ENCODE measurements at places on chromosomes 5 and 9.
A peak's percentile ranks its signal among the peaks of the same experiment; 100 is the strongest.

- peak; percentile 27 for DNase-seq
Measured at GRCh38 chr5:168328814-168329213, 37.4 kb downstream of the WWC1 start.

DNA sequence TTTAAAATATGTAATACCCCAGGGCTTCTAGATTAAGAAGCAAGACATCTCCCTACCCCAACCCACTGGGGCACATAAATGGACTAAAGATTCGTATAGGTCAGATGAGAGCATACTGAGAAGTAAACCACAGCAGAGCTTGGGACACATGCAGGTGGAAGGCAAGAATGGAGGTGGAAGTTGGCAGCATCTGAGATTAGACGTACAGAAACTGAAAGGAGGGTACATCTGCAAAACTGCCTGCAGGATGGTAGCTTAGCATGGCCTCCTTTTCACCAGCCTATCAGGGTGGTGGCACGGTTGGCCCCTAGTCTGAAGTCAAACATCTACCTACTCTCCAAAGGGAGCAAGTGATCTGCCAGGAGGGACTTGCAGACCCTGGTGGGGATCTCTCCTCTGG, 181.8 kb downstream of the TSSK1B start:
- DNase-seq = no peak

- no peak for DNase-seq
Measured at GRCh38 chr5:96067894-96068614, 106.4 kb upstream of the ELL2 start.

DNA sequence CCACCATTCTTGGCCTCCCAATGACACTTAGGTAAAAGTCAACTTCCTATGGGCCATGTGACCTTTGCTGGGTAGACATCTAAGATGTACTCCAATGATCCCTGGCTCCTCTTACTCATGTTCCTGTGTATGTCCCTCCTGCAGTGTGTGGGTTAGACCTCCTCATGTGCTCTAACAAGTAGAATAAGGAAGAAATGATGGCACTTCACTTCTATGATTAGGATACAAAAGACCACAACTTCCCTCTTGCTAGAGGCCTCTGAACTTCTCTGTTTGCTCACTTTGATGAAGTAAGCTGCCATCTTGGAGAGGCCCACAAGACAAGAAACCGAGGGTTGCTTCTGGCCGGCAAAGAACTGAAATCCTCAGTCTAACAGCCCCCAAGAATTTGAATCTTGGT, 131.8 kb downstream of the TAF11L14 start:
- DNase-seq = no peak

- no peak for DNase-seq
Measured at GRCh38 chr9:6224393-6225154, 9.0 kb downstream of the IL33 start.

DNA sequence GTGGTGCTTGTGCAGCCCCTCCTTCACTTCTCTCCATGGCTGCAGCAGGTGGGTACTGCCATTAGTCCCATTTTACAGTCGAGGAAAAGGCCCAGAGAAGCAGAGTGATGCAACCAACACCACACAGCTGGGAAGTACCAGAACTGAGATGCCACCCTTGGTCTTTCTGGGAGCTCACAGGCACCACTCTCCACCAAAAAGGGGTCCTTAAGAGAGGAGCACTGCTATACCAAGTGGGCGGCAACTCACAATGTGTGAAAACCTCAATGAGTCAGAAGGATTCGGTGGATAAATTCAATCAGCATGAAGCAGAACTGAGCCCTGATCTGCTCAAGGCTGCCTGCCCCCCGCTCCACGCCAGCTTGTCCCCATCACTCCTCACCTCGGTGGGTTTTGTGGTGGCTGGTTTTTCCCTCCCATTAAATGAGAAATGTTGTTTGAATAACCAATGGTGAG, 213.7 kb downstream of the FSTL4 start:
- DNase-seq = no peak

GRCh38 chr5:75639535-75640311, 28.5 kb downstream of the ANKDD1B start:
- DNase-seq = no peak

- no peak for DNase-seq
Measured at GRCh38 chr9:108134486-108135128, 645.0 kb upstream of the KLF4 start.

DNA sequence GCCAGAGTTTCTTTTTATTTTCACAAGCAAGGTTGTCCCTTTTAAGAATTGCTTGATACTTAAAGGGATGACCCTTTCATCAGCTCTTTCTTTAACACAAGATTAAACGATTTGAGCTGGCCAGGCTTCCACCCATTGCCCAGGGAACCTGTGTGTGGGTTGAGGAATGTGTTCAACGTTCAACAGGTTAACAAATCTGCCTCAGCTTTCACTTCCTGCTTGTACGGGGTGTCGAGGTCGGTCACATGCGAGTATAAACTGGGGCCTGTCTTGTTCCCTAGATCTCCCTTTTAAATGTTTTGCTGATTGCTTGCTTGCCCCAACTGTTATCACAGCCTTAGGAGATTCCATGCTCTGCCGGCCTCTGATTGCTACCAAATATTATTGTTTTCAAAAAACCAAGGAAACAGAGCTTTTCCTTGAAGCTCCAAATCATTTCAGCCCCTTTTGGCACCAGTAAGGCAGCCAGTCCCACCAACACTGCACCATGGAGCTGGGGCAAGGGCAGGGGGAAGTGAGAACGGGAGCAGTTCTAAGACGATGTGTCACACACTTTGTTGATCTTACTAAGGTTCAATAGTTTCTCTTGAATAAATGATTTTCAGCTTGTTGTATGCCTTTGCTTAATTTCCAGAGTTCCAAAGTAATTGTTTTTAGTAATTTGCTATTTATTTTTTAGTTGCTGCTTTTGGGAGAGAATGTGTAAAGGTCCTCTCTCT, 10.7 kb upstream of the CLK4 start:
- DNase-seq = no peak

DNA sequence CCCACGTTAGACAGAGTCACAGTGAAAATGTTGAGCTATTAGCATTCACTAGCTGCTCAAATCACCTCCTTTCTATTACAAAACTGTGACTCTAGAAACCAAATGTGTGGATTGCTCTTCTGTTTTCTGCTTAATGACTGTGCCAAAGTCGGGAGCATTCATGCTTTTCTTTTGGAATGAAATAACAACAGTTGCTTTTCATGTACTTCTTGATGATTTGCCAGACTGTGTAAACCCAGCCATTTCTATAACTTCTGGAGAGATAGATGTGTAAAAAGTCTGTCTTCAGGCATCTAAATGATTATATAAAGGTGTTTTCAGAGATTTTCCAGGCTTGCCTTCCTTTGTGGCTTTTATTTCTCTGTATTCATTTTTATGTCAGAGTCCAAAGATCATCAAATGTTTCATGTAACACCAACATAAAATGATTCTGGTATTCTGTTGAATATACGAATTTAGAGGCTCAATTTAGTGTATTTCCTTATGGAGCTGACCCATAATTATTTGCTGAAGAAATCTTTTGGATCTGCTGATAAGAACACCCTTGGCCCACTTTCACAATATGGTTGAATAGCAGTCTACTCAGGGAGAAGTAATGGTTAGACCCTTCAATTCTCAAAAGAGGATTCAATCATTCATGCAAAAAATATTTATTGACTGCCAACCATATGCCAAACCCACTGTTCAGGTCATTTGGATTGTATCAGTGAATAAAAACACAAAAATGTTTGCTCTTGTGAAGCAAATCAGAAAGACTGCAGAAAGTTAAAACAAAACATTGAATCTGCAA, 581.2 kb downstream of the CDH18 start:
- no peak for DNase-seq

DNA sequence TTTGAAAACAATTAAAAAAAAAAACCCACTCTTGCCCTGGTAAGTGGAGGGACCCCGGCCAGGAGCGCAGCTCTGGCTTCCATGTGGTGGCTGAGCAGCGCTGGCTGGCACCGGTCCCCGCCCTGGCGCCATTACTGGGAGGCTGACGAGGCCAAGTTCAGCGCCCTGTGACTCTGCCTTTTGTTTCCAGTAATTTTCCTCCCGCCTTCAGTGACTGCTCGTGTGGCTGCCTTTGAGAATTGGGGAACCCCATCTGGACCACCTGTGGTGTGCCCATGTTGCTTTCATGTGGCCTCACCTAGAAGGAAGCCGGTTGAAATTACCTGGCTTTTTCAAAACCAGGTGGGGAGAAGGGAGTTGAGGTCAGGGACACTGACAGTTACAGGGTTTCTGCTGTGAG, 136.1 kb downstream of the GAPVD1 start:
- DNase-seq = no peak

- DNase-seq = no peak
Measured at GRCh38 chr9:14451949-14452348, 138.0 kb upstream of the NFIB start.

DNA sequence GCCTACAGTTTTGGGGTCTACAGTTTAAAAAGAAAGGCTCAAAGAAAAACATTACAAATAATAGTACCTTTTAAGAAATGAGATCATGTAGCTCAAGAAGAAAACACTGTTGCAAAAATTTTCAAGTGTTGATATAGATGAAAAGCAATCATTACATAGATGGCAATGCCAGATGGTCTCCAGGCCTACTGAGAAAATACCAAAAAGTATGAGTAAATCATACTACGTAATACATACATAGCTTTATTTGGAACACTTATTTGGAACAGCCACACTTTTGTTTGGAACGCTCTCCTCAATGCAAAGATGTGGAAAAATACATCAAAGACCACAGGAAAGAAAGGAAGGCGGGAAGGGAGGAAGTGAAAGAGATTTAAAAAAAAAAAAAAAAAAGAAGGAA, 44.1 kb downstream of the MARCHF11 start:
- no peak for DNase-seq

GRCh38 chr9:29297592-29297991, 1724.3 kb upstream of the C9orf72 start:
- no peak for DNase-seq

DNA sequence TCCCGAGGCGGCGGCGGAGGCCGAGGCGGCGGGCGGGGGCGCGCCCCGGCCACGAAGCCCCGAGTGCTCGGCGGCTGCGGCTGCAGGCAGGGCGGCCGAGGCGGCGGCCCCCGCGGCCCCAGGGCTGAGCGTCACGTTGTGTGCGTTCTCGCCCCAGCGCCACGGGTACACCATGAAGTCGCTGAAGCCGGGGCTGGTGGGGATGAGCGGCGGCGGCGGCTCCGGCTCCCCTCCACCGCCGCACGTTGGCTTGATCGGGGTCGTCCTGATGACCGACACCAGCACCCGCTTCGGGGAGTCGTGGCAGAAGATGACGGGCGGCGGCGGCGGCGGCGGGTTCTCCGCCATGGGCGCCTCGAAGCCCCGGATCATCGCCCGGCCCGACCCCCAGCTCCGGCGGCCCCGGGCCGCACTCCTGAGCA, 498 bp downstream of the ZNF367 start:
- no peak for DNase-seq

GRCh38 chr9:38343552-38343951, 49.0 kb upstream of the ALDH1B1 start:
- no peak for DNase-seq

DNA sequence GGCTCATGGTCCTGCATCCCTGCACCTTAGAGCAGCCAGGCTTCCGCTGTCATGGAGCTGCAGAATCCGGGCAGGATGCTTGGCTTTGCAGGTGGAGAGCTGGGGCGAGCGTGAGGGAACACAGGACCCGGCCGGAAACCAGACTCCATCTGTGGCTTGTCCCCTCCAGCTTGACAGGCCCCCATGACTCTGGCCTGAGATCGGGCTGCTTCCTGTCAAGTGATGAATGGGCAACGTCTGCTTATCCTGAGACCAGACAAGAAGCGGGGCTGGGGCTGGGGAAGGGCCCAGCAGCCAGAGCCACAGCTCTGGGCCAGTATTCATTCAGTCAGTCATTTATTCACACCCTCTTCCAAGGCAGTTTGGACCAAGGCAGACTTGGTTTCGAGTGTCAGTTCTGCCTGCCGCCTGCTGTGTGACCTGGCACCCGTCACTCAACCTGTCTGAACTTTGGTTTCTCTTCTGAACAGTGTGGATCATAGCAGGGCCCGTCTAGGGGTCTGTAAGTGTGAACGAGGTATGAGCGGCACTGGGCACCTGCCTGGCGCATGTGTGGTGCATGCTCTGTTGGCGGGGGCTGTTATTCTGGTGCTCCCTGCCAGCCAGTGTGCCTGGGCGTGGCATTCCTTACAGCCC, 37.5 kb downstream of the NEK6 start:
- DNase-seq = no peak

GRCh38 chr9:127698985-127699670, 7.7 kb upstream of the CFAP157 start:
- DNase-seq = peak; percentile 88

DNA sequence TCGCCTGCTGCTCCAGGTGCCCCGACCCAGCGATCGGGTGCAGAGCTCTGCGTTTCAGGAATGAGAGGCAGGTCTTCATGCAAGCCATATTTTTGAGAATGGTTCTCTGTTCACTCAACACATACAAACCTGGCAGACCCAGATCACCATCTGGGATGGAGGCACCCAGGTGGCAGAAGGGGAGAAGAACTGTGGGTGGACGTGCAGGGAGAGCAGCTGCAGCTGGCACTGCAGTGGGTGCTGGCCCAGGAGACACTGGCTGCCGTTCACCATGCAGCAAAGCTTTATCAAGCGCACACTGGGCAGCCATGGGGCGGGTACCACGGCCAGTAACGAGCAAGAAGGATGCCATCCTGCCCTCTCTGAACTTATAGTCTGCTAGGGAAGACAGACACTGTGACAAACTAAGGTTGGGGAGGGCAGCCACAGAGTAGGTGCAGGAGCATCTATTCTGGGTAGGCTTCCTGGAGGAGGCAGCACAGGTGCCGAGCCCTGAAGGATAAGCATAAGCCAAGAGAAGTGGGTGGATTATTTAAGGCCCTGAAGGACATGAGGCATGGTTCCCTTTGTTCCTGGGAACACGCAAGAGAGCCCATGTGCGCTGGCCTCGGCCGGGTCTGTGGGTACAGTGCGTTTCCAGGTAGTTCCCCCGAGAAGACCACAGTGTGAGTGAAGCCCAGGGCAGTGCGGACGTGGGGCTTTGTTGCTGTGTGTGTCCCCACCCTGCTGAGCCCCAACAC, 46.2 kb upstream of the FCN2 start:
- DNase-seq = no peak

DNA sequence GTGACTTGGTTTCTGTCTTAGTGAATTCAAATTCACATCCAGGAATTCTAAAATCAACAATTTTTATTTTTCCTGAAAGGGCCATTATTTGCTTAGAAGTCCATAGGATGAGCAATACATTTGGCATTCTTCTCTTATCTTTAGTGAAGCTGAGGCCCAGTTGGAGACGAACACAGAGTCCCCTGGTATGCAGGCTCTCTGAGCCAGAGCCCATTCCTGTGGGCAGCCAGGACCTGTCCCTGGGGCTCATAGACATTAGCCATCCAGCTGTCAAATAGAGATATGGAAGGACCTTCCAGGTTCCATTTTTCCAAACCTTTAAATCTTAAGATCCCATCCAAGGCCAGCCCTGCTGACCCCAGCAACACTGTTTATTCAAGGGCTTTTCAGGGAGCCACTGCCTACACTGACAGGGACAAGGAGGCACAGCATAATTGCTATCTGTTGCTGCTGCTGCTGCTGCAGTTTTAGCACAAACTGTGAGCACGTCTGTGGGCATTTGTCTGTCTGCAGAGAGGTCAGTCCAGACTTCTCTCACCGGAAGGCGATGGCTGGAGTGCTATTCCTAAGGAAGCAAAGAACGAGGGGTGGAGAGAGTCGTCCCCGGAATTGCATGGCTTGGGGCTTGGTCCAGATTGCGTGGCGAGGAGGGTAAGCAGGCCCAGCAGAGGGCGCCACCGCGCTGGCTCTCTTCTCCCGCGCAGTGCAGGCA, 639.0 kb downstream of the CCDC171 start:
- peak; percentile 45 for DNase-seq

- no peak for DNase-seq
Measured at GRCh38 chr9:23117616-23118015, 671.0 kb downstream of the DMRTA1 start.

- no peak for DNase-seq
Measured at GRCh38 chr9:77764894-77765780, 117.0 kb upstream of the GNA14 start.
